ENCODE measurements at places on chromosomes 3 and 15. TPM values are rescaled to one million over a fixed set of nuclear protein-coding genes. Genes with fewer than 3 reads are reported as not detected.
A peak's percentile ranks its signal among the peaks of the same experiment; 100 is the strongest.

DNA sequence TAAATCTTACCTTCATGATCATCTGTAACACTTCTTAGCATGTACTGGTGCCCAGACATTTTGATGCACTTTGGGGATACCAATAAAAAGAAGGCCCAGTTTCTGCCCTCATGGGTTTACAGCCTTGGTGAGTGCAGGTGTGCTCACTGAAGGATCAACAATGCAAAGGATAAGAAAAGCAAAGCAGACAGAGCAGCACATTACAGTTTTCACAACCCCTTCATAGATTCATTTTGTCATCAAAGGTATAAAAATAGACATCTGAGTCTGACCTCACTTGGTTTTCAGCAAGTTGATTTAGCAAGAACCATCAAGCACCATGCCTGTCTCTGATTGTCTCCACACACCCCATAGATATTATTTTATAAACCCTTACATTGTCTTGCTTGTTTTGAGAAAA is 77.6 kb downstream of the BFSP2 start:
- DNase-seq, result no peak

- peak; percentile 67 for DNase-seq
Observed at GRCh38 chr3:72042397-72043203, 257.7 kb upstream of the PROK2 start.

DNA sequence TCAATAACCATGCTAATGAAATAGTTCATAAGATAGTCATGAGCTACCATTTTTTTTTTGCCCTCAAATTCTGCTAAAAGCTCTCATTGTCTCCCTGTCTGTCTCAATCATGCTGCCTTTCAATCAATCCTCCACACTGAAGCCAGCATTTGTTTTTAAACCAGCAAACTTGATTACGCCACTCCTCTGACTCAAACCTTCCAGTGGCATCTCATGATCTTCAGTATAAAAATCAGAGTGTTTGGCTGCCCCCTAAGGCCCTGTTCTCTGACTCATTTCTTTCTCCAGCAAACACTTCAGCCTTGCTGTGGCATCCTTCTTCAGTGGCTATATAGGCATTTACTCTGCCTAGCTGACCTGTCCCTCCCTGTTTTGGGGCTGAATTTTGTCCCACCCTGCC is 36.0 kb upstream of the EOMES start:
- peak; percentile 70 for DNase-seq

- DNase-seq, result no peak
Observed at GRCh38 chr3:168003911-168004310, 91.8 kb downstream of the GOLIM4 start.

DNA sequence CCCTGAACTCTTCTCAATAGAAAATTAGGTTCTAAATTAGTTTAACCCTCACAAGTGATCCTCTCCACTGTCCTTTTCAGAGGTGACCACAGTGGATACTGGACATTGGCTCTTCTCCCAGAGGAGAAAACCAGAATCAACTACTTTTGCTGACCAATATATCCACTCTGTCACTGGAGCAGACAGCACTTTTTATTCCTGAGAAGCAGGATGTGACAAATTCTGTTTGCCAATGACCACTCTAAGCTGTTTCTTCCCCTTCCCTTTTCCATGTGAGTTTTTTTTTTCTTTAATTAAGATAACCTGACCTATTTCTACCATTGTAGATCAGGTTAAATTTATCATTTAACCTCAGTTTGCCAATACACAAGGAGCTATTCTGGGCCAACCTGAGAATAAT is 79.7 kb upstream of the ZNF280D start:
- no peak for DNase-seq

GRCh38 chr3:72811571-72811970 is 36.7 kb downstream of the SHQ1 start:
- no peak for DNase-seq

The MEX3B gene
- 14.0 TPM for total RNA-seq

DNA sequence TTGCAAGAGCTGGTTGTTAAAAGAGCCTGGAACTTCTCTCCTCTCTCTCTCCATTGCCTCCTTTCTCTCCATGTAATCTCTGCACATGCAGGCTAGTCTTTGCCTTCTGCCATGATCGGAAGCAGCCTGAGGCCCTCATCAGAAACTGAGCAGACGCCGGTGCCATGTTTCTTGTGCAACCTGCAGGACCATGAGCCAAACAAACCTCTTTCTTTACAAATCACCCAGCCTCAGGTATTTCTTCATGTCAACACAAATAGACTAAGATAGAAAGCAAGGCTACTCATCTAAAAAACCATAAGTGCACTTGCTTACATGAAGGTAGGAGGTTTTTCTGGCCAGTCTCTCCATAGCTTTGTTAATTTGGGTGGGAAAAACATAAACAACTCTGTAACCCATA is 8.7 kb downstream of the PDZRN3 start:
- no peak for DNase-seq

The WNT7A gene
- not detected for total RNA-seq

DNA sequence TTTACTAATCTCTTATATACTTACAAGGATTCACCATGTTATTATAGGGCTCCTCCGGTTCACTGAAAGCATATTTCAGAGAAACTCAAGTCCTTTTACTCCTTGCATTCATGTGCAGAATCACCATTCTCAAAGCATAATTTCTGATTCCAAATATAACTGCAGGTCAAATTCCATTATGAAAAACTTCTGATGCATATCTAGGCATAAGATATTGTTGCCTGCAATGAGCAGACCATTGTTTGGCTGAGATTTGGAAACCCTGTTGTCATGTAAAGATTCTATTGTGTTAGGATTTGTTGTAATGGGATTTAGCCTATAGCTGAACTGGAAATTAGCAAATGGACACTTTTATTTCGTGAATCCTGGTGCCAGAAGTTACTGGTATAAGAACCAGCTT is 69.5 kb upstream of the PRICKLE2 start:
- DNase-seq, result no peak

The CHRM5 gene
- total RNA-seq, result not detected

GRCh38 chr15:66758844-66759243 is 56.8 kb downstream of the SMAD6 start:
- DNase-seq, result no peak

The LDHAL6B gene
- total RNA-seq, result not detected

DNA sequence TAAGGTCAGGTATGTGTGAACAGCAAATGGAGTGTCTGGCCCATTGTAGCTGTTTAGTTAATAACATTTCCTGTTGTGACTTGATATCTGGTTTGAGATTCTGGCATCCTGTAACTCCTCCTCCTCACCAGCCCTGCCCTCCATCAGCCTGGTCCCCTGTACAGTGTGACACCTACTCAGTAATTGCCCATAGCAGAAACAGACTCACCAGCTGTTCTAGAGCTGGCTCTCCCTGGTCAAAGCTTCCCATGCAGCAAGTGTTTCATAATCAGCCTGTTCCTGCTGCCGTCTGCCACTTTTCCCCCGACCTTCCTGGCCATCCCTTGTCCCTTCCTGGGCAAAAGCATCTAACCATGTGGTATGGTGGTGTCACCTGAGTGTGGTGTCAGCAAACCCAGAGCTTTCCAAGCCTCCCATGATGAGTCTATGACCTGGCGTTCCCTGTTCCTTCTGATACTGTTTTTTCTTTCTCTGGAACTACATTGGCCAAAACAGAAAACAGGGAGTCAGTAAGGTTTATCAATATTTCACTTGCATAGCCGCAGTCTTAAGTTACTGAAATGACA is 55.4 kb downstream of the B3GALNT1 start:
- DNase-seq, result peak; percentile 3

GRCh38 chr3:71227270-71227661 is 356.3 kb downstream of the FOXP1 start:
- no peak for DNase-seq

The CCDC32 gene
- 11.4 TPM for total RNA-seq

The PARP3 gene
- 21.7 TPM for total RNA-seq

GRCh38 chr3:18870642-18871041 is 277.7 kb upstream of the KCNH8 start:
- DNase-seq, result no peak

The SCAMP5 gene
- total RNA-seq, result 0.56 TPM

DNA sequence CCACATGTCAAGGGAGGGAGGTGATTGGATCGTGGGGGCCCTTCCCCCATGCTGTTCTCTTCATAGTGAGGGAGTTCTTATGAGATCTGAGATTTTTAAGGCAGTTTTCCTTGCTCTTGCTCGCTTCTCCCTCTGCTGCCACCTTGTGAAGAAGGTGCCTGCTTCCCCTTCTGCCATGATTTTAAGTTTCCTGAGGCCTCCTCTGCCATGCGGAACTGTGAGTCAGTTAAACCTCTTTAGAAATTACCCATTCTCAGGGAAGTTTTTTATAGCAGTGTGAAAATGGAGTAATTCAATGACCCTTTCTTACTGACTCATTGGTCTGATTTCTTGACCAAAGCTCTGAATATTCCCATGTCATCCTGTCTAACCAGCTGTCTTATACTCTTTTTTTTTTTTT is 484.4 kb upstream of the TPRG1 start:
- peak; percentile 77 for DNase-seq

DNA sequence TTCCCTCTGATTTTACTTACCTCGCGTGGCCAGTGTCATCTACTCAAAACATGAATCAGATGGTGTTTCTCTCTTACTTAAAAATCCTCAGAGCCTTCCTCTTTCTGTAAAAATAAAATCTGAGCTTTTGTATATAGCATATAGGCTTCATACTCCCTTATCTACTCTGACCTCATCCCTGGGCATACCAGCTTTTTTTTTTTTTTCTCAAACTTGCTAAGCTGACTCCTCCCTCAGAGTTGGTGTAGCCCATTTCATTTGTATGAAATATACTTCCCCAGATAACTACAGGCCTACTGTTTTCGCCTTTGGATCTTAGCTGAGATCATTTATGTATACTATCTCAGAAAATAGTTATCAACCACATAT is 648.9 kb upstream of the ALCAM start:
- no peak for DNase-seq

The POPDC2 gene
- 3.5 TPM for total RNA-seq

DNA sequence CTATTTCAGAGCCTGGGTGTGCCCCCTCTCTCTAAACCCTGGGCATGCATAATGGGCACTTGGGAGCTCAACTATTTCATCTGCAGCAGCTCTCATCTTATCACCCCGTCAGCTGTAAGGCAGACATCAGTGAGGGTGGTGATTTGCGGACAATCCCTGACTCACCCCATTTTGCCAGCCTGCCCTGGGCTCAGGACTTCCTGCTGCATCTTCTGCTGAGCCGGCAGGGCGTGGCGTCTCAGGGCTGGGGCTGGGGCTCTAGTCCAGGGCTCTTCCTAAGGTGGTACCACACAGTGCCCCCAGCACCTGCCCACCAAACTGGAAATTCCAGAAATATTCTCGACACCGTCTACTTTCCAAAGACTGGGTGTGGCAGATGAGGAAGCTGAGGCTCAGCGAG is 925 bp upstream of the PSTPIP1 start:
- no peak for DNase-seq

GRCh38 chr3:156349111-156349510 is 205.8 kb downstream of the SSR3 start:
- no peak for DNase-seq

DNA sequence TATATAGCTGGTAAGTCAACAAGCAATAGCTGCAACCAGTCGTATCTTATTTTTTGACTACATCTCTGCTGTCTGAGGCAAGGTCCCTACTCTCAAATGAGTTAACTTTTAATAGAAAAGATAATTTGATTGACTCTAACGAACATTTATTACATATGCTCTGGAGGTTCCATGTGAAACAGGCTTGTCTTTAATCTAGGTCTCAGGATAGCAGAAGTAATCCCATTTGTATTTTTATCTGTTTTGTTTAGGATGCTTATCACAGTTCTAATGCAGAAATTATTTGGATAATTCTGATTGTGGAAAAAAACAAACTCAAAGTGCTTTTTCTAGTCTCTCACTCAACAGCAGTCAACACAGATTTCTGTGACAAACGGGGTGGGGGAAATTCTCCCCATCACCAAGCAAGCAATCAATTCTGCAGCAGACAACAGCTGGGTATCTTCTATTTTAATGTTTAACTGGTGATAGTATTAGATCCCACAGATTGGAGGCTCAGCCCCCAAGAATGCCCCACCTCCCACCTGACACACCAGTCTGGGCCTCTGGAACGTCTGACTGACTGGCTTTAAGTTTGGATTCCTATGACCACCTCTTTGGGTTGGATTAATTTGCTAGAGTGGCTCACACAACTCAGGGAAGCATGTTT is 58.8 kb downstream of the ITPR1 start:
- no peak for DNase-seq

GRCh38 chr3:57041674-57042073 is 18.8 kb upstream of the SPATA12 start:
- DNase-seq, result peak; percentile 77

DNA sequence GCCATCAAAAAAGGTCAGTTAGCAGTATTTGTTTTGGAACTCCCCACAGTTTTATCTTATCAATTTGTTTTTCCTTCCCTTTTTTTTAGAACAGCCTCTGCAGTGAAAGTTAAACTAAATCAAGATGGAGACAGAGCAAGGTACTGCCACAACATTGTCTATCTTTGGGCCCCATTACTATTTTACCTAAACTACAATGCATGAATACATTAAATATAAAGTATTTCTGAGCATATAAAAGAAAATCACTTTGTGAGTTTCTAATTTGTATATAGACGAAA is 139.5 kb downstream of the MEIS2 start:
- no peak for DNase-seq

GRCh38 chr3:58585005-58585786 is 8.0 kb upstream of the FAM107A start:
- DNase-seq, result peak; percentile 72

The RETNLB gene
- not detected for total RNA-seq

The SLCO2A1 gene
- not detected for total RNA-seq

- DNase-seq, result no peak
Observed at GRCh38 chr3:45140141-45140769, 5.9 kb downstream of the CDCP1 start.

DNA sequence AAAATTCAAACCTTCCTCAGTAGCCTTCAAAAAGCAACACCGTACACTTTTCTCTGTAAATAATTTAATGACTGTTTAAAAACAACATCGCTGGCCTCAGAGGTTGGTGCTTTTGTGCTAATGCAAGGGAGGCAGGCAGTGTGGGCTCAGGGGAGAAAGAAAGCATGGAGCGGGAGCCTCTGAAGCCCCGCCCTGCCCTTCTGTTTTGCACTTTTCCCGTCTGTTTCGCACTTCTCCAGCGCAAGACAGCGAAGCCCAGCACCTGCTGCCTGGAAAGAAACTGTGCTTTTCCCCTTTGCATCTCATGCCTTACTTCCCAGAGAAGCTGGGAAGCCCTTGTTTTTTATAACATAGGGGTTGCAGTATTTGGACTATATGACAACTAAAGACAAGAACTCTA is 23.1 kb downstream of the TRPM1 start:
- DNase-seq, result no peak

The SLC9C1 gene
- not detected for total RNA-seq

DNA sequence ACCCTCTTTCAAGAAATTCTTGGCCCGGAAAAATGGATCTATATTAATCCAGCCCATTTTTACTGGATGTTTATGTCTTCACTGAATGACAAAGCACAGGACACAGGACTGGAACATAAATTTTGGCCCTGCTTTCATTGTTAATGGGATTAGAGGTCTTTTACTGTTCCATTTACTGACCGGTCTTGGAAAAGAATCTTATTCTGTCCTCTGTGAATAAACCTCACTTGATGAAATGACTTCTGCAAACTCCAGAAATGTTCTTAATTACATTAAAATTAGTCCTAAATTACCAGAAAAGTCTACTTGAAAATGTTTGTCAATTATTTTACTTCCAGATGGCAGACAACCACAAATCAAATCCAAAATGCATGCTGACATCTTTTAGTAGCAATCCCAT is 79.3 kb upstream of the SLC24A5 start:
- no peak for DNase-seq

Measured in myocyte (in vitro differentiated cells).